ENCODE measurements at places on chromosomes 3 and 15.

- peak; percentile 15 for DNase-seq
These were observed 24.6 kb upstream of the RSL24D1 start for GRCh38 chr15:55221090-55222011.

GRCh38 chr3:65044401-65044800 is 356.6 kb upstream of the ADAMTS9 start:
- DNase-seq: no peak

- DNase-seq: peak; percentile 85
These were observed 18.7 kb downstream of the TMEM43 start for GRCh38 chr3:14143271-14144225.

DNA sequence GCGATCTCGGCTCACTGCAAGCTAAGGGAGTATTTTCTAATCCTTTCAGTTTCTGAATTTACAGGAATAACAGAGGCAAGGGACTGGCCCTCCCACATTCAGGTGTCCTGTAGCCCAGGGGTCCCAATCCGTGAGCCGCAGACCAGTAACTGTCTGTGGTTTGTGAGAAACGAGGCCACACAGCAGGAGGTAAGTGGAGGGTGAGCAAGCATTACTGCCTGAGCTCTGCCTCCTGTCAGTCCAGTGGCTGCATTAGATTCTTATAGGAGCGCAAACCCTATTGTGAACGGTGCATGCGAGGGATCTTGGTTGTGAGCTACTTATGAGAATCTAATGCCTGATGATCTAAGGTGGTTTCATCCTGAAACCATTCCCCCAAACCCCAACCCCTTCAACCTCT is 5.0 kb upstream of the IL17RC start:
- DNase-seq: no peak

- DNase-seq: no peak
These were observed 386.5 kb upstream of the ATP11B start for GRCh38 chr3:182406786-182407185.

All from kidney capillary endothelial cell (primary cell).